NCI-H1694 (cell line): ENCODE measurements at places on chromosomes 6 and 20.

- peak; percentile 15 for DNase-seq
Observed at GRCh38 chr6:81752084-81752920, at the start of gene TENT5A. TSS of gene TENT5A (minus strand) at chr6:81752681. CDS start at chr6:81752141, 540 bp downstream.

- DNase-seq: no peak
Observed at GRCh38 chr20:32278199-32278643, 770 bp downstream of the KIF3B start.

DNA sequence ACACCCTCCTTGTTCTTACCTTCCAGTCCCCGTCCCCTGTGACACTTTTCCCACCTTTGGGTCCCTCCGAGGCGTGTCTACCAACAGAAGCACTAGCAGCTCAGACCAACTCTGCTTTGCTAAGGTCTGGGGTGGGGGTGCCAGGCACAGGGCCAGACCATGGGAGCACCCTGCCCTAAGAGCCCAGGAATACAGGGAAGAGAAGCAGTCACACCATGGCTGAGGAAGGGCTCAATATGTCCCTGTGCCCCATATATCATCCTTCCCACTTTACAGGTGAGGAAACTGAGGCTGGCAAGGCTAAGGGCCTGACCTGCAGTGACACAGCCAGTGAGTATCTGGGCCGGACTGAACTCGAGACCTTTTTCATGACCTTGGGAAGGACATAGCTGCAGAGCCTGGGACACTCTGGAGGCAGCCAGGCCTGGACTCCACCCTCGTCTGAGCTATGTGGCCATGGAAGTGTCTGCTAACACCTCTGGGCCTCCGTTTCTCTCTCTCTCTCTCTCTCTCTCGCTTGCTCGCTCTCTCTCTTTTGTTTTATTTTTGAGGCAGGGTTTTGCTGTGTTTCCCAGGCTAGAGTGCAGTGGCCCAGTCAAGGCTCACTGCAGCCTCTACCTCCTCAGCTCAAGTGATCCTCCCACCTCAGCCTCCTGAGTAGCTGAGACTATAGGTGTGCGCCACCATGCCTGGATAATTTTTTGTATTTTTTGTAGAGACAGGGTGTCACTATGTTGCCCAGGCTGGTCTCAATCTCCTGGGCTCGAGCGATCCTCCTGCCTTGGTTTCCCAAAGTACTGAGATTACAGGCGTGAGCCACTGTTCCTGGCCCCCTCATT is 156.7 kb downstream of the GRM4 start:
- no peak for DNase-seq

DNA sequence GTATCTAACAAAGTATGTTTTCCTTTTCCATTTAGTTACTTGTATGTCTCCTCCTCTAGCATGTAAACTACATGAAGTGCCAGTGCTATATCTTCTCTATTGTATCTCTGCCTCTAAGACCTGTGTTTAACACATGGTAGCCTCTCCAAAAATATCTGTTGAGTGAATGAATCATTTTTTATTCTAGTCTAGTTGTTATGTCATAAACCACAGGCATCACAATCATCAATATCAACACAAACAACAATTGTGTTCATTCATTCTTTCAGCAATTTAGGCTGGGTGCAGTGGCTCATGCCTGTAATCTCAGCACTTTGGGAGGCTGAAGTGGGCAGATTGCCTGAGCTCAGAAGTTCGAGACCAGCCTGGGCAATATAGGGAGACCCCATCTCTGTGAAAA is 111.6 kb upstream of the EYA4 start:
- no peak for DNase-seq

GRCh38 chr20:1293641-1294379 is 27.7 kb downstream of the SNPH start:
- no peak for DNase-seq

DNA sequence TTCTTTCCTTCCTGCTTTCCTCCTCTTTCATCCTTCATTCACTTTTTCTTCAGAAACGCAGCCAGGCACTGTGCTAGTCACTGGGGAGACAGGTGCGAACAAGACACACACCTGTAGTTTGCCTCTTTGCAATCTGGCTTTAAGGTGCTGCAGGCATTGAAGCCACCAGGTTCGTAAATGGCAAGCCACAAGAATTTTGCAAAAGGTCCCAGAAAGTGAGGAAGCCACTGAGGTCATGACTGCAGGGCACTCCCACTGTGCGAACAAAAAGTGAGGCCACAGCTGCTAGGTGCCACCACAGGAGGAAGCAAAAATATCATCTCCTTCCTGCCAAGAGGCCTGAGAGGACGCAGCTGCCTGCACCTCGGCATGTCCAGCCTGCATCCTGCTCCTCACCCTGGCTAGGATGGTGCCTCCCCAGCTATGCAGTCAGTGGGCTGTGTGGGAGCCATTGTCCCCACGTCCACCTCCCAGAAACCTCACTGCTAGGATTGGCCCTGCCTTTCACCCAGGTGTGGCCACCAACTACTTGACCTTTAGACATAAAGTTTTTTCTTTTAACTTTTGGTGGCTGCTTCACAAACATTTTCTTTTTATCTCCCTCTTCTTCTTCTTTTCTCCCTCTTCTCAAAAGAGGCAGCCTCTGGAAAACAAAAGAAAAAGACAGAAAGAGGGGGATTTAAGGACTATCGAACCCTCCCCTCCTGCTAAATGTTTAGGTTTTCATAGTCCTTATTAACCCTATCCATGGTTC is 230.8 kb downstream of the BCAS1 start:
- no peak for DNase-seq

DNA sequence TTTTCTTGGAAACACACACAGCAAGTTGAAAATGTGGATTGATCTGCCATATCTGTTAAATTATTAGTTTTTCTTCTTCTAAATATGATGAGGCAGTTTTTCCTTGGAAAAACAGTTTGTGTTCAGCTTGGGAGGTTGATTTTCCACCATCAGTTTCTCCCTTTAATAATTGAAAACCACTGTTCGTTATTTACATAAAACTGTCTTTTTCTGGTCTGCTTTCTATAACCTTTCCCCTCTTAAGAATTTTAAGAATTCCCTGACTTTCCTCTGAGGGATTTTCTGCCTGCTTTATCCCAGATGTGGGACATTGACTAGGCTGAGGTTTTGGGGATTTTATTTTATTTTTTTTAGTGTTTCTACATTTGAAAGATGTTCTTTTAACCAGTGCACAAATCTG is 27.2 kb downstream of the DSE start:
- DNase-seq: no peak

- DNase-seq: no peak
Observed at GRCh38 chr6:168232528-168232927, 87.0 kb downstream of the DACT2 start.

GRCh38 chr6:122286512-122286911 is 112.9 kb upstream of the HSF2 start:
- no peak for DNase-seq

DNA sequence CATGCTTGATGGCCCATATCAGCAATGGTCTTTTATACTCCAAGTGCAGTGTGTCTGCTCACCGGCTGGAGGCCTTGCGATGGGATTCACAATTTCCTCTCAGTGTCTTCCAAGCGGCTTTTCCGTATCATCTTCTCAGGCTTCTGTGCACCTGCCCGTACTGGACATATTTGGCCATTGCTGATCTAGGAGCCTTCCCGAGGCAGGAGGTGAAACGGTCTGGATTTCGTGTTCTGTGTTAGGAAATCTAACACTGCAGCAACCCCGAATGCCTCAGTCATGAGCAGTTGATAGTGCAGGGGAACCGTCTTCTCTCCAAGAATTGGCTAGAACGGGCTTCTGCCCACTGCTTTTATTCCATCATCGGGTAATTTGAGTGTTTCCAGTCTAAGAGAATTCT is 60.5 kb downstream of the PPP1R14C start:
- no peak for DNase-seq

- DNase-seq: no peak
Observed at GRCh38 chr6:158763434-158764182, 55.6 kb downstream of the EZR start.

DNA sequence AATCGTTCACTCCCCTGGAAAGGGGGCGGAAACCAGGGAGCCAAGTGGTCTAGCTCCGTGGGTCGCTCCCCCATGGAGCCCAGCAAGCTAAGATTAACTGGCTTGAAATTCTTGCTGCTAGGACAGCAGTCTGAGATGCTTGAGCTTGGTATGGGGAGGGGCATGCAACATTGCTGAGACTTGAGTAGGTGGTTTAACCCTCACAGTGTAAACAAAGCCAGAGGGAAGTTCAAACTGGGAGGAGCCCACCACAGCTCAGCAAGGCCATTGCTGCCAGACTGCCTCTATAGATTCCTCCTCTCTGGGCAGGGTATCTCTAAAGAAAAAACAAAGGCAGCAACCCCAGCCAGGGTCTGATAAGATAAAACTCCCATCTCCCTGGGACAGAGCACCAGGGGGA is 43.2 kb downstream of the COL21A1 start:
- DNase-seq: no peak

- DNase-seq: no peak
Observed at GRCh38 chr6:34154668-34155447, 9.0 kb upstream of the GRM4 start.

DNA sequence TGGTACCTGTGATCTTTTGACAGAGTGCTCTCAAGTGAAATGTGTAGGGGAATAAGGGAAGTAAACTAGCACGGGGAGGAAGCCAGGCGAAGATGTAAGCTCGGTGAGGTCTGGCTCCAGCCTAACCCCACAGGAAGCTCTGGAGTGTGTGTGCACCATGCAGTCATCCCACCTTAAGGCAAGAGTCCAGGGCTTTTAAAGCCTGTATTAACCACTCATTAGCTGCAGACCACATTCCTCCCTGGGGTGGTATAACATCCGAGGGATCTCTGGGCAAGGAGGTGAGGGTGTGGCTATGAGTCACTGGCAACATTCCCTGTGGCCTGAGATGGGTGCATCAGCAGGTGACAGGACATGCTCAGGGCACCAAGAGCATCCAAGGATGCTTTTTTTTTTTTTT is 12.5 kb upstream of the RANBP9 start:
- no peak for DNase-seq

GRCh38 chr6:168515376-168515775 is 74.4 kb downstream of the SMOC2 start:
- no peak for DNase-seq

GRCh38 chr20:42981253-42981652 is 208.5 kb downstream of the PTPRT start:
- no peak for DNase-seq

GRCh38 chr6:52598123-52598823 is 21.4 kb upstream of the TRAM2 start:
- peak; percentile 78 for DNase-seq

GRCh38 chr6:1136827-1137226 is 175.1 kb upstream of the FOXQ1 start:
- DNase-seq: no peak

DNA sequence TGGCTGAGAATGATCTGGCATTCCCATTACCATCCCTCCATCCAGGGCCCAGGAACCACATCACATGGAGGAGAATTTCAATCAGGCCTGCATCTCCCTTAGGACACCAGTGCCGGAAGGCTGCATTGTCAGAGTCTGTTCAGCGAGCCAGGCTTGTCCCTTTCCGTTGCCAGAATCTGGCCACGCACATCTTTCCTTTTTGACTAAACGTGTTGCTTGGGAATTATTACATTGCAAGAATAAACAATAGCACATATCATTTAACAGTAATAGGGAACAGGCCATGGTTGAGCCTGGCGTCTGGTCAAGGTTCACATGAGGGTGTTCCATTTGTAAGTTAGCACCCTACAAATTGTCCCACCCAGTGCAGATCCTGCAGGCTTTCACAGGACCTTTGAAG is 42.8 kb downstream of the SOBP start:
- DNase-seq: no peak

DNA sequence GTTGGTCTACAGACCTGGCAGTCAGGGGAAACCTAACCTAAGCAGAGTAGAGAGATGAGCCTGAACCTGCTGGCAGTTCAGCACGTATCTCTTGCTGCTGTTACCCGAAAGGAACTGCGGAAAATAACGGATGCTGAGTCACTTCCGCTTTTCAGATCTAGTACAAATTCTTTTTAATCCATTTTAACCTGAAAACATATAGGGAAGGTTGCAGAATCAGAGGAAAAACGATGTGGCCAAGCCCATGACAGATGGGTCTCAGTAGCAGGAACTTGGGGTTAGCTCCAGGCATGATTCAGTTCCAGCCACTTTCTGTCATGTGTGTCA is 351.9 kb upstream of the PRND start:
- DNase-seq: no peak

GRCh38 chr6:80543598-80544222 is 437.2 kb downstream of the BCKDHB start:
- DNase-seq: no peak

DNA sequence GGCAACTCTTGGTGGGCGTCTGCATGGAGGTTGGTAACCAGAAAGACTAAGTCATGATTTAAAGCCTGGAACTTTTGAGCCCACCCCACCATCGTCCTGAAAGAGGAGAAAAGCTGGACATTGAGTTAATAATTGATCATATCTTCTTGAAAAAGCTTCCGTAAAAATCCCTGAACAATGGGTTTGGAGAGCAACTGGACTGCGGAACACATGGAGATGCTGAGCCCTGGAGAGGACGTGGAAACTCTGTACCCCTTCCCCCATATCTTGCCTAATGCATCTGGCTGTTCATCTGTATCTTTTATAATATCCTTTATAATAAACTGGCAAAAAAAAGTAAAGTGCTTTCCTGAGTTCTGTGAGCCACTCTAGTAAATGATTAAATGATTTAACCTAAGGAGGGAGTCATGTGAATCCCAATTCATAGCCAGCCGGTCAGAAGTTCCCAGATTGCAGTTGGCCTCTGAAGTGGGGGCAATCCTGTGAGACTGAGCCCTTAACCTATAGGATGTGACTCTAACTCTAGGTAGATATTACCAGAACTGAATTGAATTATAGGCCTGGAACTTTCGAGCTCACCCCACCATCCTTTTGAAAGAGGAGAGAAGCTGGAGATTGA is 26.5 kb upstream of the LGSN start:
- no peak for DNase-seq

GRCh38 chr20:50244352-50245149 is 53.9 kb downstream of the CEBPB start:
- no peak for DNase-seq

DNA sequence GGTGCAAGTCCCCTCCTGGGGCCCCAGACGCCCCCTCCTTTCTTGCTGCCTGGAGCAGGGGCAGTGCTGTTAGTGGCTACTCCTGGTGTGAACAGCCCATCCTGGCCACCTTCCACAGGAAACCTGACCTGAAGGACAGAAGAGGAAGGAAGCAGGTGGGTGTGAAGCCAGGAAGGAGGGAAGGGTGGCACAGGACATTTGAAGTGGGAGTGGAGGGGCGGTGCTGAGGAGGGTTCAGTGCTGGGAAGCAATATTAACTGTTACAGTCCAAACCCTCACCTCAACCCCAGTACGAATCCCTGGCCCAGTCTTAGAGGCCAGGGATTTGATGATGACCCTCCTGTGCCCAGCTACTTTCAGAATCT is 766 bp downstream of the PRICKLE4 start:
- DNase-seq: no peak

GRCh38 chr6:114586298-114586697 is 243.5 kb upstream of the HS3ST5 start:
- no peak for DNase-seq

GRCh38 chr6:33750244-33750991 is 3.7 kb upstream of the IP6K3 start:
- no peak for DNase-seq
